HuH-7.5 (cell line): ENCODE measurements at places on chromosomes 5 and 9.

GRCh38 chr9:135570456-135570855 lies 8.9 kb downstream of the PAEP start:
- DNase-seq, result no peak

- DNase-seq, result no peak
These were observed 57.6 kb upstream of the GRHPR start for GRCh38 chr9:37364751-37365360.

- DNase-seq, result peak; percentile 44
These were observed 723 bp downstream of the SNX18 start for GRCh38 chr5:54518146-54518817.

DNA sequence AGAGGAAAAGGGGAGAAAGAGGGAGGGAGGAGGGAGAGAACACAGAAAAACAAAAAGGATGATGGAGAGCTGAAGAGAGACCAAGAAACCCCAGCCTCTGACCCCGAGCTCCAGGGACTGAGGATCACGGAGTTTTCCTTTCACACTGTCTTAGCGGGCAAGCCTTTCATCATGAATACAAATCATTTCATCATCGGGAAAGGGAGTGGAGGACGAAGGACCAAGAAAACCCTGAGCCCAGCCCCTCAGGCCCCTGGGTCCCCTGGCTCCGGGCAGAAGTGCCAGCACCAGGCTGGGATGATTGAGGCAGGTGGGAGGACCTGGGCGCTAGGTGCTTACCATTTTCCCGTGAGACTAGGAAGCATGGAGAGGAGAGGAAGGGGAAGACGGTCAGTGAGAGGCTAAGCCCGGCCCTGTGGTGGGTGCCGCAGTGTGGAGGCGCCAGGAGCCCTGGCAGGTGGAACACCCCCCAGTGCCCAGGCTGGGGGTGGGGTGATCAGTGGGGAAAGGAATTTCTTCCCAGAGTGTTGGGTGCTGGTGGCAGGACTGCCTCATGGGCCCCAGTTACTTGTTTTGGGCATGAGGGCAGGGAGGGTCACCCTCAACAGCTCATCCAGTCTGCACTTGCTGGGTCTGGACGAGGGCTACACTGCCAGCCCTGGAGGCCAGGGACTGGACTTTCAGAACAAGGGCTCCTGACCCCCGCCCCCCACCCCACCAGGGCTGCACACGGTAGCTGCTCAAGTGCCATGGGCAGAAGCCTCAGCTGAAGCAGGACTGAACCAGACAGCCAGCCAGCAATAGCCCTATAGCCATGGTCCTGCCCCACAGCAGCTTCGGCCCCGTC lies 49.0 kb upstream of the SARDH start:
- no peak for DNase-seq

DNA sequence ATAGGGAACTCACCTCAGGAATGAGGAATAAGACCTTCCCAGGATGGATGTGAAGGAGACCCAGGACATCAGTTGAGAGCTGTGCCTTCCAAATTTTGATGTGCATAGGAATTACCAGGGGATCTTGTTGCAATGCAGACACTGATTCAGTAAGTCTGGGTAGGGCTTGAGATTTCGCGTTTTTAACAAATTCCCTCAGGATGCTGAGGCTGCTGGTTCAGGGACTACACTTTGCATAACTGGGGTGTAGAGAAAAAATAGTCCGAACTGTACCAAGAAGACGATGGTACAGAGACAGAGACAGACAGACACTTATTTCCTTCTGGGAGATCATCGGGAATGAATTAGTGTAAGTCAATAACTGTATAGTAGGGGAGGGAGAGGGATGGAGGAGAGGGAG lies 82.3 kb upstream of the FREM1 start:
- DNase-seq, result no peak

GRCh38 chr5:15566306-15566705 lies 66.3 kb downstream of the FBXL7 start:
- DNase-seq, result no peak

GRCh38 chr9:18982262-18982620 lies 50.8 kb downstream of the SAXO1 start:
- DNase-seq, result no peak

DNA sequence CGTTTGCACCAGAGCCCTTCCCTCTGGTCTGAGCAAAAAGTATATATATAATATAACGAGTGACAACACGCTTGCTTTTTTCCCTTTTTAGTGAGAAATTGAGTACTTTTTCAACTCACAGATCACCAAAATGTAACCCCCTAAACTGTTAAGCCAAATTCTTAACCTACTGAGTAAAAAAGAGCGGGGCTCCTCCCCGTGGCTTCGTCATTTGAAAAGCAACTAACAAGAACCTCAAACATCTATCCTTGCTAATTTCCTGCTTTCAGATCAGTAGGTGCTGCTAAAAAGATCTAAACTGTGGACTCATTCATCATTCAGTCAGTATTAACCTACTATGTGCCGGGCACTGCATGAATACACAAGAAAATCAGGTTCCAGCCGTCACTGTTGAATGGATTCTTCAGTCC lies 1.0 kb upstream of the PTBP3 start:
- DNase-seq, result no peak

GRCh38 chr5:155461304-155461703 lies 447.7 kb downstream of the KIF4B start:
- DNase-seq, result no peak

DNA sequence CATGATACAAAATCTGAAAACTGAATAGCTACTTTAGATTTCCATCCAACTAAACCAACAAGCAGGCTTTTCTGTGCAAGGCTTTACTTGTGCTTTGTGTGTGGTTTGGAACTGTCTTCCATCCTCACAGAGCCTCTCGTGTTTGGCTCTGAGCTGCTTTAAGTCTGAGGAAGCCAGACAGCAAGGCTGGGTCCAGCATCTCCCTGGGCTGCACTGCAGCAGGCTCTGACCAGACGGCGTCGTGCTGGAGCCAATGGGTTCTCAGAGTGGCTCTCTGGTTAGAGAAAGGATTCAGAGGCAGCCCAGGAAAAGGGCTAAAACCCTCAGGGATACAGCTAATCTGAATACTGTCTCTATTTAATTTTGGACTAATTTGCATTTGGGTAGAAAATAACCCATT lies 207.9 kb upstream of the EFNA5 start:
- DNase-seq, result no peak

DNA sequence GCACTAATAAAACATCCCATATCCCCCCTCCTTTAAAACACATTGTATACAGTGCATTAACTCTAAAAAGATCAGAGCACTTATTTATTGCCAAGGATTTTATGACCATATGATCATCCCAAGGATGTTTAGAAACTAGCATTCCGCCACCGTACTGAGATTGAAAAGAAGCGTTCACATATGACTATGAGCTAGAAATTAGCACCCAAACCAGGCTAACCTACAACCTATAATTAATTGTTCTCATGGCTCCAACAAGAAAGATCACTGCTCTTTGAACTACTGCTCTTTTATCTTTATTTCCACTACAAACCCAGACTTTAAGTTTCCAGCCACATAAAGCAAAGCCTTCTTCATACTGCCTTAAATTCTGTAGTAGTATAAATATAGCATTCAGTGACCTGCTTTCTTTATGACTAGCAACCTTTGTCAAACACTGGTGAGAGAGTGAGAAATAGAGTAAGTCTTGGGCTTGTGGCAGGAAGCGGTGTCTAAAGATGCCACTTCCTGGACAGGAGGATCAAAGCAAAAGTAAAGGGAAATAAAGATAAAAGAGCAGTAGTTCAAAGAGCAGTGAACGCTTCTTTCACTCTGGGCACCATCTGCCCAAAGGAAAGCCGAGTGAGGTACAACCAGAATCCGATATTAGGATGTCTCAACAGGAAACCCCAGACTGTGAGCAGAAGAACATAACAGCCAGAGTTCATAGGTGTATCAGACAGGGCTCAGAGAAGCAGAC lies 151.1 kb upstream of the ERCC6L2 start:
- DNase-seq, result no peak

- no peak for DNase-seq
These were observed 1493.2 kb downstream of the MAT2B start for GRCh38 chr5:164998590-164998989.

- DNase-seq, result no peak
These were observed 43.9 kb downstream of the ARHGAP26 start for GRCh38 chr5:142814122-142814521.

GRCh38 chr9:35071814-35072460 lies 488 bp downstream of the VCP start:
- DNase-seq, result peak; percentile 73

GRCh38 chr9:133742849-133743444 lies 4.8 kb upstream of the SARDH start:
- DNase-seq, result peak; percentile 88

DNA sequence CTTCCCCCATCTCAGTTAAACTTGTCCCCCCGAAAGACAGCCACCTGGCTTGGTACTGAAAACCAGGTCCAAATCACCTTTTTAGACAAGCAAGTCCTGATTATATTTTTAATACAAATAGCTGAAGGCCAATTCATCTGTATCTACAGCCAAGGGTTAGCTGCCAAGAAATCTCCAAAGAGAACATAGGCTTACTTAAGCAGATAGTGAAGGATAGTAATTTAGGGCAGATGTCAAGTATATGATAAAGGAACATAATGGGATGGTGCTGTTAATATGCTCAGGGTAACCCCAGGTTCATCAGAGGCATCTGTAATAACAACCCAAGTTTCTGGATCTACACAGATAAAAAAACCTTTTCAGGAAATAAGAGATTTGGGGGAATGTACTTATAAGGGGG lies 133.0 kb downstream of the EBF1 start:
- DNase-seq, result no peak

DNA sequence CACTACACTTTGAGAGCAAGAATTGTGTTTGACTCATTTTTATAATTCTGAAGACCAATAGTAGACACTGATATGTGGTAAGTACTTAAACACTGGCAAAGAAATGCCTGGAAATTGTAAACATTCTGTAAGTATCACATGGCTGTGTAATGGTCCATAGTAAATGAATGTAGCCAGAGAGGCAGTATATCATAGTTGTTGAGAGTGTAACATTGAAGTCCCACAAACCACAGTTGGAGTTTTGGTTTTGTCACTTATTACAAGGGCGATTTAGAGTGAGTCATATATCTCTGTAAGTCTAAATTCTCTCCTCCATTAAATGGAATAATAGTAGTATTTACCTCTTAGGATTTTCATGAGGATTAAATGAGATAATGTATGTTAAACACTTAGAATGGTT lies 181.1 kb upstream of the MEF2C start:
- no peak for DNase-seq

- DNase-seq, result peak; percentile 68
These were observed 6.5 kb downstream of the AMACR start for GRCh38 chr5:34001241-34001841.

DNA sequence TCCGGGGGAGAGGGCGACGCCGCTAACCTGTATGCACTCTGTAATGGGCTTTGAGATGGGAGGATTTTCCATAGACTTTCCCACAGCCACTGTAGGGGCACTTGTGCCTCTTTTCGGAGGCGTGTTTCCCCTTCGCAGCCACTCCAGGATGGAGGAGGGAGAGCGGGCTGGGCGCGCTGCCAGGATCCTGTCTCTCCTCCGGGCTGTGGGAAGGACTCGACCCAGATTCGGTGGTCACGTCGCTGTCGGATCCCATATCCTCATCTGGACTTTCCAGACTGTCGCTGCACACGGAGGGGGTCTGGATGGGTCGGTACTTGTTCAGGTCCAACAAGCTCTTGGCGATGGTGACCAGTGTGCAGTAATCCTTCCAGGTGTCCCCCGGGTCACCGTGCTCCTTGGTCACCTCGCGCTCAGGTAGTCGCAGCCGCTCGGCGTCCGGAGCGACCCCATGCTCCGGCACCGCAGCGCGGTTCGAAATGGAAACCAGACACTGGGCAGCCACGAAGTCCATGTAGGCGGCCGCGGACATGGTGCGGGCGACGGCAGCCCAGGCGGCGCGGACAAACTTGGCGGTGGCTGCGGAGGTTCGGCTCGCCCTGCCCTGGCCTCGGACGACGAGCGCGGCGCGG lies 1.5 kb downstream of the KLF9 start:
- DNase-seq, result peak; percentile 55

GRCh38 chr5:178576591-178577351 lies 13.4 kb downstream of the COL23A1 start:
- no peak for DNase-seq

DNA sequence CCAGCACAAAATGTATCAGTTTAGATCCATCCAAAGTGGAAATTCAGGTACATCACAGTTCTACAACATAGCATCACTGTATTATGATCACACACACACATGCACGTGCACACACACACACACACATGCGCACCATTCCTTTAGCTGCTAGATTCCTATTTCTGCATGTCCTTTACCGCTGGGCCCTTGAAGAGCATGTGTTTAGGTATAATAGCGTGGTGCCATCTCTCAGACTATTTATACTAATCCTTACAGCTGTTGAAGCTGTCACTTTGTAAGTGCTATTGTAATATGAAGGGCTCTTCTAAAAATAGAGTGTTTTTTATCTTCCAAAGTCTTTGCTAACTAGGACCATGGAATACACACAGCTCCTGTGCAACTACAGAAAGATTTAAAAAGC lies 308.8 kb upstream of the TRPC7 start:
- no peak for DNase-seq

DNA sequence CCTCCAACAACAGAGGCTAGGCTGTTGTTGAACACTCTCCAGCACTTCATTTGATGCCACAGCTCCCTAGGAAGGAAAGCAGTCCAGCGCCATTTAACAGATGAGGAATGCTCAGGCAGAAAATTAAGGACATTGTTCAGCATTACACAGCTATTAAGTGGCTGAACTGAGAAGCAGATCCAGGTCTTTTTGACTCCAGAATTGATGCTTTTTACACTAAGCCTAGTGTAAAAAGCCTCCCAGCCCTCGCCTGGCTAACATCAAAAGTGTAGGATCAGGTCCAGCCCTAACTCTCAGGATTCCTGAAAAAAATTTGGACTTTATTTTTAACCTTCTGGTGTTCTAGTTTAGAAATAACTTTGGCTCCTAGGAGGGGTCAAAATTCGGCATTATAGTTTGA lies 106.4 kb upstream of the SMC5 start:
- DNase-seq, result no peak

DNA sequence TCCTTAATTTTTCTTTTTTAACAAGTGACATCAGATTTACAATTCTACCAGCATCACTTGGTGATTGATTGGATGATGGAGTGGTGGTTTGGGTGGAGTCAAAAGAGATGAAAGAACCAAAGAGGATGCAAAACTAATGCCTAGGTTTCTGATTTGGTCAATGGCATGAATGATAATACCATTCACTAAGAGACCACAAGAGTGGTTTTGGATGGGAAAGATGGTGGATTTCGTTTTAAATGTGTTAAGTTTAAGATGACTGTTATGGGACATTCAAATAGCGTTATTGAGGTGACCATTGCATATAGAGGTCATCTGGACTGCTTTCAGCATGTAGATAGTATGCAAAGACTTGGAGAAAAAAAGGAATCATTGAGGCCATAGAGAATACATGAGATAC lies 3.6 kb downstream of the SMC5 start:
- no peak for DNase-seq

DNA sequence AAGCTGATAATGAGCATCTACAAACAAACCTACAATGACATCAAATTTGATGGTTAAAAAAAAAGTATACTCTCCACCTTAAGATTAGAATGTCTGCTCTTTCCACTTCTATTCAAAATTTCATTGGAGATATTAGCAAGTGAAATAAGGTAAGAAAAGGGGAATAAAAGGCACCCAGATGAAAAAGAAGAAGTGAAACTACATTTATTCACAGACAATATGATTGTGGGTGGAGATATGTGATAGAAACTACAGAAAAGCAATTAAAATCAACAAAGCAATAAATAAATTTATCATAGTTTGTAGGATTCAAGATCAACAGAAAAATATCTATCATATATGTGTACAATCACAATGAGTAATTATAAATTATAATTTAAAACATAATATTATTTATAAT lies 395.1 kb upstream of the CCNH start:
- DNase-seq, result no peak

- DNase-seq, result no peak
These were observed 37.0 kb upstream of the RANBP6 start for GRCh38 chr9:6052293-6052919.

- DNase-seq, result no peak
These were observed 228.8 kb upstream of the PIK3R1 start for GRCh38 chr5:67986761-67987160.
